ENCODE measurements at places on chromosomes 4 and X. TPM values are rescaled to one million over a fixed set of nuclear protein-coding genes. Genes with fewer than 3 reads are reported as not detected.

The VEGFC gene
- 36.6 TPM for total RNA-seq

The MAGED1 gene
- 128 TPM for total RNA-seq

The SLITRK2 gene
- not detected for total RNA-seq

The FAM199X gene
- 25.9 TPM for total RNA-seq

The HSPA4L gene
- 9.2 TPM for total RNA-seq

DNA sequence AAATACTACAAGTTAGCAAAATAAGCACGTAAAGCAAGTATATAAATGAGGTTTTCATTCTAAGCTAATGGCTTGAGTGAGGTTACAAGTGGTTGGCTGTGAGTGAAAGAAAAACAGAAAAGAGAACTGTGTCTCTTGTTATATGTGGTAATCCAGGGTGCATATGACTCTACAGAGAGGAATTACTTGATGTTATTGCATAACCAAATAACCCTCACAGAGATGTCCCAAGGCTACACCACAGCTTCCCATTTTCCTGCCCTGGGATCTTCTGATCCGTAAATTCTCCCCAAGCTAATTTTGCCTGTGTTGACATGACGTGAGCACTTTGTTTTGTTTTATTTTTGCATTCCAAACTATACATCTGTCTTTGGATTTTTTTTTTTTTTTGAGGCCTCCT, 470.0 kb upstream of the INTU start:
- no peaks in the 10 kb centered on the region for H3K4me1 ChIP-seq
- no peak overlapping the region for H3K4me3 ChIP-seq
- H3K27ac ChIP-seq: no peak overlapping the region
- H3K27me3 ChIP-seq: no peaks in the 10 kb centered on the region
- no peak for DNase-seq

The MAGEC2 gene
- not detected for total RNA-seq

DNA sequence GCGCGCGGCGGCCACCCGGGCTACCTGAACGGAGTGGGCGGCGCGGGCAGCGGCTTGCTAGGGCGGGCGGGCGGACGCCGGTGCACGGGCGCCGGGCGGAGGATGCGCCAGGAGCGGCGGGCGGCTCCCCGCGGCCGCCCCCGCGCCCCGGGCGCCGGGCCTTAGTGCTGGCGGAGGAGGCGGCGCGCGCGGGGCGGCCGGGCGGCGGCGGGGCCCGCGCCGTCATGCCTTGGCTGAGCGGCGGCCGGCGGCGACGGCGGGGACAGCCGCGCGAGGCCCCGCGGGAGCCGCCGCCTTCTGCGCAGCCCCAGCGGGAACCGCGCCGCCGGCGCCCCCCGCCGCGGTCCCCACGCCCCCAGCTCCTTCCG, 48.2 kb downstream of the CLDN34 start:
- peaks cover 22% of the 10 kb centered on the region for H3K4me1 ChIP-seq
- H3K4me3 ChIP-seq: peak overlapping the region; percentile 78
- H3K36me3 ChIP-seq: no peaks in the 10 kb centered on the region
- no peak for DNase-seq

- H3K36me3 ChIP-seq: no peaks in the 10 kb centered on the region
- DNase-seq: no peak
- no peak overlapping the region for H3K4me3 ChIP-seq
- no peaks in the 10 kb centered on the region for H3K27me3 ChIP-seq
These were observed 1018.4 kb upstream of the INTU start for GRCh38 chr4:126614356-126614855.

DNA sequence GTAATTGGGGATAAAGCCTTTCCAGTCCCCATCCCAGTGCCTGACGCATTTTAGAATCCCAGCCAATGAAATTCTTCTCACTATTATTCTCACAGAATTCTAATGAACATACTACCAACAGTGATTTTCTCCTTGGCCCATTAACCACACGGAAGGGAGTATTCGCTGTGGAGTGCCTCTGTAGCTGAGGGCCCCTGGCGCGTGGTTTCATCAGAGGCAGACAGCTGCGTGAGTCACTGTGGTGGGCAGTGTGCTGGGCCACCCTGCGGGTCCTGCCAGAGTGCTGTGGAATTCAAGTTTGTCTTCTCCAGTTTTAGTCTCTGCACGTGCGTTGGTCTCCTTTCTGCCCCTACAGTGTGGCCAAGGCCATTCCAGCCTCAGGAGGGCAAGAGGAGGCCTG, 335.4 kb upstream of the FAT1 start:
- no peak overlapping the region for H3K4me3 ChIP-seq
- H3K27ac ChIP-seq: no peak overlapping the region
- no peak for DNase-seq
- no peaks in the 10 kb centered on the region for H3K36me3 ChIP-seq

GRCh38 chrX:19091596-19091995, 30.7 kb downstream of the ADGRG2 start:
- H3K27ac ChIP-seq: no peak overlapping the region
- no peak for DNase-seq
- H3K36me3 ChIP-seq: no peaks in the 10 kb centered on the region
- no peaks in the 10 kb centered on the region for H3K27me3 ChIP-seq
- no peak overlapping the region for H3K4me3 ChIP-seq

DNA sequence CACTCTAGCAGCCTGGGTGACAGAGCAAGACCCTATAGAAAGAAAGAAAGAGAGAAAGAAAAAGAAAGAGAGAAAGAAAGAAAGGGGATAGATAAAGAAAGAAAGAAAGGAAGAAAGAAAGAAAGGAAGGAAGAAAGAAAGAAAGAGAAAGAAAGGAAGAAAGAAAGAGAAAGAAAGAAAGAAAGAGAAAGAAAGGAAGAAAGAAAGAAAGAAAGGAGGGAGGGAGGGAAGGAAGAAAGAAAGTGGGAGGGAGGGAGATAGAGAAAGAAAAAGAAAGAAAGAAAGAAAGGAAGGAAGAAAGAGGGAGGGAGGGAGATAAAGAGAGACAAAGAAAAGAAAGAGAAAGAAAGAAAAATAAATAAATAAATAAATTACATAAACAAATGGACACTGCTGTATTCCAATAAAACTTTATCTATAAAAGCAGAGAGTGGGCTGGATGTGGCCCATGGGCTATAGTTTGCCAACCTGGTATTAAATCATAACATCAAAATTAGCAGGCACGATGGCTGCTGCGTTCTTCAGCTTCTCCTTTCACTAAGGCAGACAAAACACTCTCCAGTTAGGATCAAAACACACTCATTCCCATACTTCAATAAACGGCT, 165.0 kb downstream of the ZNF674 start:
- H3K4me1 ChIP-seq: peaks cover 16% of the 10 kb centered on the region
- H3K27ac ChIP-seq: no peak overlapping the region
- H3K4me3 ChIP-seq: no peak overlapping the region
- H3K27me3 ChIP-seq: no peaks in the 10 kb centered on the region
- H3K36me3 ChIP-seq: no peaks in the 10 kb centered on the region
- peak; percentile 22 for DNase-seq

DNA sequence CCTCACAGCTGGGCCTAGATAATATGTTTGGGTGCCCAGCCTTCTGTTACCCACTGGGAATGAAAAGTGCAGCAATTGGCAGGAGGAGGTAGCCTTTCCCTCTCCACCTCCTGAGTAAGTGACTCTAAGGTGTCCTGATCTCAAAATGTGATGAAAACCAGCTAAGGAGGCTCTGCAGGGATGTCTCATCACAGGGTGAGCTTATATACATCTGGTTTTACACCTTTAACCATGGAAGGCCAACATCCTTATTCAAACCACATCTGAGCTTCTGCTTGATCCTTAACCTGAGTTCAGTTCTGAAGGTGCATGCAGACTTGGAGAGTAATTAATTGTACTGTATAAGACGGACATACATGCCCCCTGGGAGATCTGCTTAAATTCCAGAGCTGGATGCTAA, 53.7 kb downstream of the HOPX start:
- H3K4me3 ChIP-seq: no peak overlapping the region
- H3K4me1 ChIP-seq: peaks cover 12% of the 10 kb centered on the region
- H3K27me3 ChIP-seq: no peaks in the 10 kb centered on the region
- DNase-seq: no peak

DNA sequence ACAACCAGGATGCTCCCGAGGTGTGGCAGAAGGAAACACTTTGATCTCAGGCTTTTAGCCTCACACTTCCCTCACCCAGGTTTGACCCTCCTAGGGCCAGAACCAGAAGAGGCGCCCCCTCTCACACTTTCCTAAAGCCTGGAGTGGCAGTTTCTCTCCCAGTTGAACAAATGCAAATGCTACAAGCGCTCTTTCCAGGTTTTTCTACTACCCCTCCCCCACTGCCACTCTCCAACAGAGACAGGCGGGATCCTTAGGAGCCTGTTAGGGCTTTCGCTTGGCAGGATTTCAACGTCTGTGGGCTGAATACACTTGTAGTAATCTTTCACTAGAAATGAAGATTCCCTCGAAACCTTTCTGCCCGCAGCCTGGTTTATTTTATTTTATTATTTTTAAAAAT, 2.4 kb downstream of the TSC22D3 start:
- no peak for DNase-seq
- H3K27me3 ChIP-seq: no peaks in the 10 kb centered on the region
- H3K4me3 ChIP-seq: no peak overlapping the region
- peaks cover 10% of the 10 kb centered on the region for H3K4me1 ChIP-seq
- H3K27ac ChIP-seq: no peak overlapping the region
- H3K36me3 ChIP-seq: no peaks in the 10 kb centered on the region

The KLB gene
- not detected for total RNA-seq

DNA sequence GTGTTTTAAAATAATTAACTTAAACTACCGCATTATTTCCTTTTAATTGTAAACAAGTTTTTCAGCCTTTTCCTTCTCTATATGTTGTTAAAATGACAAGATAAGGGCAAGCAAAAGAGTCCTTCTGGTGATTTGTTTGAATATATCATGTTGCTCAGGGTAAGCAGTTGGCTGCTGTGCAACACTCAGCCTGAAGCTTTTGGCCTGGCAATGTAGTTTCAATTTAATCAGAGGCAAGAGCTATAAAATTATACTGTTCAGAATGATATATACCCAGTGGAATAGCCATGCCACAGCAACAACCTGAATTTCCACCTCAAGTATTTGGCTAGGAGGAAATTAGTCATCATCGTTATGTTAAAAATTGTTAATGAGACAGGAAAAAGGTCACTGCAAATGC, 53.4 kb downstream of the GRXCR1 start:
- peak overlapping the region; percentile 30 for H3K27ac ChIP-seq
- H3K27me3 ChIP-seq: no peaks in the 10 kb centered on the region
- peak; percentile 43 for DNase-seq

- DNase-seq: peak; percentile 94
- H3K4me3 ChIP-seq: no peak overlapping the region
- peak overlapping the region; percentile 99 for H3K27ac ChIP-seq
- no peaks in the 10 kb centered on the region for H3K27me3 ChIP-seq
- no peaks in the 10 kb centered on the region for H3K36me3 ChIP-seq
These were observed 24.9 kb downstream of the FGFBP1 start for GRCh38 chr4:15913631-15913970.

The ZNF185 gene
- total RNA-seq: 77.0 TPM

DNA sequence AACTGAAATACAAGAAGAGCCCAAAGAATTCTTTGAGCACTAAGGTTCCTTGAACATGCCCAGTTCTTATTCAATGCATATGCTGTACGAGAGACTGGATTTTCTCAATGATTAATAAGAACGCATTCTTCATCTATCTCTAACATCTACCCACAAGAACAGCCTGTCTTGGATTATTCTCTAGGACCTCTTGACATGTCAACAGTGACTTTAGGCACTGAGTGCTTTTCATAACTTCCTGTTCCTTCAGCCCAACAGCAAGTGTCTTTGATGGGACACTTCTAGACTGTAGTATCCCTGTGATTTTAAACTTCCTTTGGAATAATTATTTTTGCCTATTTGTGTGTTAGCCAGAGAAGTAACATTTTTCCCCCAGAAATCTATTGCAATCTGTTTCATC, 69.3 kb downstream of the OPHN1 start:
- H3K27ac ChIP-seq: no peak overlapping the region
- no peaks in the 10 kb centered on the region for H3K27me3 ChIP-seq
- no peak for DNase-seq

The FAM9C gene
- total RNA-seq: not detected

- no peak overlapping the region for H3K4me3 ChIP-seq
- H3K4me1 ChIP-seq: peaks cover 6% of the 10 kb centered on the region
- H3K36me3 ChIP-seq: no peaks in the 10 kb centered on the region
- no peak for DNase-seq
These were observed 4.6 kb downstream of the TREX2 start for GRCh38 chrX:153441296-153441695.

DNA sequence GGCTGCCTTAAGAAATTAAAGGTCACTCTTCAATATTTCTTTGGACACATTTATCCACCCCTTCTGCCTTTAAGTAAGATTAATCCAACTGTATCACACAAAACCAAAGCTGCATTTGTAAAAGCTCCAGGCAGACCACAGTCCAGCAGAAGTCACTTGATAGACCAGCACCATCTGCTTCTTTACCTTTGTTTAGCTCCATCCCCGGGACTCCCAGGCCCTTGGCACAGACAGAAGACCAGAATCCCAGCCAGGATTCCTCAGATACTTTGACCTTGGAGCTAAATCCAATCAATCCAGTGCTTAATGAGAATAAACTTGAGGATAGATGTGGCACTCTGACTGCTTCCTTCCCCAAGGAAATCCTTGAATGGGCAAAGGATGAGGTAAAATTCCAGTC, 333.1 kb upstream of the RASGEF1B start:
- no peak overlapping the region for H3K4me3 ChIP-seq
- no peak overlapping the region for H3K27ac ChIP-seq

GRCh38 chr4:891747-892146, 40.4 kb downstream of the GAK start:
- no peak overlapping the region for H3K4me3 ChIP-seq
- no peaks in the 10 kb centered on the region for H3K27me3 ChIP-seq
- no peaks in the 10 kb centered on the region for H3K4me1 ChIP-seq
- DNase-seq: no peak
- no peak overlapping the region for H3K27ac ChIP-seq
- 0 out of 2 replicates have a peak, but pooled peaks cover 5% of the 10 kb centered on the region for H3K36me3 ChIP-seq

DNA sequence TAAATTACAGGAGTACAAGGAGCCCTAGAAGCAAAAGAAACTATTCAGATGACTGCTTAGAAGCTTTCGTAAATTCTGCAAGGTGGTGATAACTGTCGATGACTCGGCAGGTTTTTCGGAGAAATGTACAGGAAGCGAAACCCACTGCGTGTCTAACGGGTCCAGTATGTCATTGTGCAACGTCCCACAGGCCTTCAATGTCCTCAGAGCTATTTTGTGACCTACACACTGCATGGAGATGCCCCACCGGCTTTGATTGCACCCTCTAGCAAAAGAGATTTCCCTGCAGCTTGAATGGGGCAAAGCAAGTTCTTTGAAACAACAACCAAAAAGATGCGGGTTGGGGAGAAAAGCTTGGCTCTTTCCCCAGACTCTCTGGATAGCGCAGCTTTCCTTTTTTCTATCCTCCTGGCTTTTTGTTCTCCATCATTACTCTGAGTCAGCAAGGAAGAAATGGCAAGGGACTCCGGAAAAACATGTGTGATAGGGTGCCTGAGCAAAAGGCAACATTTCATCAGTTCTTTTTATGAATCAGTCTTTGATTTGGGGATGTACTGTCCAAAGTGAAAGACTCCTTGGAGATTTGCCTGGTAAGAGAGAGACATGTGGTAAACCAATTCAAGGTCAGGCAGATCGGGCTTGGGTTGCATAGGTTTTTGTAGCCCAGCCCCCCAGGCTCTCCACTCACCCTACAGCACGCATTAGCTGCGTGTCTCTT, 112.0 kb upstream of the TBL1X start:
- H3K27ac ChIP-seq: peak overlapping the region; percentile 76
- peaks cover 38% of the 10 kb centered on the region for H3K4me1 ChIP-seq
- peak; percentile 39 for DNase-seq
- no peaks in the 10 kb centered on the region for H3K27me3 ChIP-seq
